Right ventricle myocardium inferior (tissue), 1 donor: ENCODE measurements at places on chromosomes 6 and 20. TPM values are rescaled to one million over a fixed set of nuclear protein-coding genes. Genes with fewer than 3 reads are reported as not detected.

Gene SNX3
- total RNA-seq = 274 TPM

Gene ACTL10
- 0.19 TPM for total RNA-seq

DNA sequence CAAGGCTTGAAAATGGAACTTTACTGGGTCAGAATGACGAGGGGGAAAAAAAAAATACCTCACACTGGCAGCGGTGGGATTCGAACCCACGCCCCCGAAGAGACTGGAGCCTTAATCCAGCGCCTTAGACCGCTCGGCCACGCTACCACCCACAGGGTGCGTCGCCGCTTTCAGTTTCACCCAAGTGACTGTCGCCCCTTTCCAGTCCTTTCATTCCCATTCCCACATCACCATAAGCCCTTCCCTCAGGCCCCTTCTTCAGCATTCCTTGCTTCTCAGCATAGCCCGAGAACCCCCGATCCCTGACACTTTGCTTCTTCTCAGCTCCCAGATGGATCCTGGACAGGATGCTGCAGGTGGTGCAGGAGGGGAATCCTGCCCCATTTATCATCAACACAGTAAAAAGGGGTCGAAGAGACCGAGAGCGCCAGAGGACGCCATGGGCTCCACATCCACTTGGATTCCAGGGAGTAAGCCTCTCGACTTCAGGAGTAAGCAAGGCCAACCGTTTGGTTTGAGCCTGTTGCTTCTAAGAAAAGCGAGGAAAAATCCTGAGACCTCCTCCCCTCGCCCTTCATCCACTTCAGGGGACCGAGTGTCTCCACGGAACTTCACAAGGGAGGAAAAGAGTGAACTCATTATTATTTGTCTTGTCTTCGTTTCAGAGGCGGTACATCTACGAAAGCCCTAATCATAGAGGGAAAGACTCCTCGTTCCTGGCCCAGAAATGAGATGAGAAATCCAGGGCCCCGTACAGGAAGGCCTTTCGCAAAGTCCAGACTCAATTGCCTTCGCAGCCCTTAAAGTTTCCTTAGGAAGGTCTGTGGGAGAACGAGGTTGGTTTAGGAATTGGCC, 20.0 kb upstream of the TRIM27 start:
- no peak for DNase-seq

- no peak for DNase-seq
Measured at GRCh38 chr6:82057846-82058554, 189.5 kb downstream of the IBTK start.

GRCh38 chr6:125302840-125303511, 1.2 kb upstream of the HDDC2 start:
- DNase-seq = no peak

- DNase-seq = no peak
Measured at GRCh38 chr6:22049002-22049401, 247.8 kb downstream of the PRL start.

Gene FOXF2
- total RNA-seq = 0.24 TPM

GRCh38 chr6:33428224-33428965, 8.5 kb downstream of the SYNGAP1 start:
- peak; percentile 55 for DNase-seq

Gene TCF21
- 5.2 TPM for total RNA-seq

- DNase-seq = no peak
Measured at GRCh38 chr6:162602759-162603158, 124.8 kb downstream of the PRKN start.

DNA sequence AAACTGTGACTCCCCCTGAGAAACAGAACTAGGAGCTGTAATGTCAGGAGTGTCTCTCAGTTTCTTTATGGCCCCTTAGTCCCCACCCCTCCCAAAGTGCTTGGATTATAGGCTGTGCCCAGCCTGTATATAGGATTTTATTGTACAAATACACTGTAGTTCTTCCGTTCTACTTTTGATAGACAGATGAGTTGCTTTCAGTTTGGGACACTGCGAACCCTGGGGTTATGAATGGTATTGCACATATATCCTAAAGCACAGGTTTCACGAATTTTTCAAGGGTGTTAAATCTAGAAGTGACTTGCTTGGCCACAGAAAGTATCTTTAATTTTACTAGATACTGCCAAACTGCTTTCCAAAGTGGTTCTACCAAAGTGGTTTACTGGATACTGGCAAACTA, 152.9 kb upstream of the ATXN1 start:
- no peak for DNase-seq

DNA sequence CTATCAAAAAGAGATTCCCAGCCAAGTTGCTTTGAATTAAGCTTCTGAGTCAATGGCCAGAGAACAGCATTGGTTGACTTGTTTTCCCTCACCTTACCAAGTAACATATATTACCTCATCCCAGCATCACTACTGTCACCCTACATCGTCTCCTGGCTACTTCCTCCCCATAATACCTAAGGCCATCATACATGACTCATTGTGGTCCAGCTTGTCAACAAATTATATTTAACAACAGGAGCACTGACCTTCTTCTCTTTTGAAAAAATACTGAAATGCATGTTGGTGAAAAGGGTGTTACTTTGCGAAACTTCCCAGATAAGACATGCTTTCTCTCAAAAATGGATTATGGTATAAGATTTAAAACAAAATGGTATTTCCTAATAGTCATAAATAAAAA, 106.9 kb downstream of the TBX18 start:
- DNase-seq = no peak

- DNase-seq = no peak
Measured at GRCh38 chr6:125013938-125014660, 51.9 kb downstream of the RNF217 start.

Gene OXT
- 0.54 TPM for total RNA-seq

DNA sequence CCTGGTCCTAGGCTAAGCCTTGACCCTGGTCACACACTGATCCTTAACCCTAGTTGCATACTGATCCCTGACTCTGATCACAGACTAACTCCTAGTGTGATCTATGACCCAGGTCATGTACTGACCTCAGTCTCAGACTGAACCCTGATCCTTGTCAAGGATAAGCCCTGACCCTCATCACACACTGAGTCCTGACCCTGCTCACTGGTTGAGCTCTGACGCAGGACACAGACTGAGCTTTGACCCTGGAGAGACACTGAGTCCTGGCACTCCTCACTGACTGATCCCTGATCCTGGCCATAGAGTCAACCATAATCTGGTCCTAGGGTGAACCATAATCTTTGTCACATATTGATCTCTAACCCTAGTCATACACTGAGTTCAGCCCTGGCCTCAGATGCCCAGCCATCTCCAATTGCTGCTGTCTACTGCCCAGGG, 37.9 kb downstream of the KCNB1 start:
- no peak for DNase-seq

DNA sequence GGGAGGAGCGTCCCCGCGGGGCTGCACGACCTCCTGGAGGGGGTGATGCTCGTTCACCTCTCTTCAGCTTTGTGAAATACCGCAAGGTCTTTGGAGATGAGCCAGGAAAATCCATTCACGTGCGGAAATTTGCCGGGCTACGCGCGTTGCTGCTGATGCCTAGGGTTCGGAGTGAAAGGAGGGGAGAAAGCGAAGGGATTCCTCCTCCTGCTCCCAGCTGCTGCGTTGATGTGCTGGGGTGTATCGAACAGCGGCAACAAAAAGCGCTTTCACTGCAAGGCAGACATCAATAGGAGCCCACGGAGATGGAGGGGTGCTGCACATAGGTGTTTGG, 391 bp upstream of the B3GAT2 start:
- DNase-seq = no peak

DNA sequence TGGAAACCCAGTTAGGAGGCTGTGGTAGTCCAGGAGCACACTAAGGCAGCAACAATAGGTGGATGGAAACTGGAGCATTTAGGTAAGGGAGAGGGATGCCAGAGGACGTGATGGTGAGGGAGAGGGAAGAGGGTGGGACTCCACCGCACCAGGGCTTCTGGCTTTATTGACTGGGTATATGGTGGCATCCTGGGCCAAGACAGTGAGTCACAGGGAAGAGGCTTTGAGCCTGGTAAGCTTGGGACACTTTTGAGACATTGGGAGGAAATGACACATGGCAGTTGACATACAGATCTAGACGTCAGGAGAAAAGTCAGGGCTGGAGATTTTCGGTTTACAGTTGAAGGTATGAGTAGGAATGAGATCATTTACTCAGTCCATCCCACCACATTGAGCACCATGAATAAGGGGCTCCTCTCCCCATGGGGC, 14.9 kb downstream of the NT5E start:
- no peak for DNase-seq

DNA sequence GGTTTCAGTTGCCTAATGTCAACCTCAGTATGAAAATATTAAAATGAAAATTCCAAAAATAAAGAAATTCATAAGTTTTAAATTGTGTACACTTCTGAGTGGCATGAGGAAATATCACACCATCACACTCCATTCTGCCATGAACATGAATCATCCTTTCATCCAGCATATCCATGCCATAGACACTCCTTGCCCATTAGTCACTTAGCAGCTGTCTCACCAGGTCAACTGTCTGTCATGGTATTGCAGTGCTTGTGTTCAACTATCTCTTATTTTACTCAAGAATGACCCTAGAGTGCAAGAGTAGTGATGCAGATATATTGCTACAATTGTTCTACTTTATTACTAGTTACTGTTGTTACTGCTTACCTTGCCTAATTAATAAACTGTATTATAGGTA, 712.4 kb downstream of the EPHA7 start:
- no peak for DNase-seq
